ENCODE measurements at places on chromosomes 11 and 22.

GRCh38 chr11:15236559-15236958 is 121.8 kb downstream of the INSC start:
- no peaks in the 10 kb centered on the region for H3K27me3 ChIP-seq
- no peaks in the 10 kb centered on the region for H3K4me1 ChIP-seq
- DNase-seq: no peak

DNA sequence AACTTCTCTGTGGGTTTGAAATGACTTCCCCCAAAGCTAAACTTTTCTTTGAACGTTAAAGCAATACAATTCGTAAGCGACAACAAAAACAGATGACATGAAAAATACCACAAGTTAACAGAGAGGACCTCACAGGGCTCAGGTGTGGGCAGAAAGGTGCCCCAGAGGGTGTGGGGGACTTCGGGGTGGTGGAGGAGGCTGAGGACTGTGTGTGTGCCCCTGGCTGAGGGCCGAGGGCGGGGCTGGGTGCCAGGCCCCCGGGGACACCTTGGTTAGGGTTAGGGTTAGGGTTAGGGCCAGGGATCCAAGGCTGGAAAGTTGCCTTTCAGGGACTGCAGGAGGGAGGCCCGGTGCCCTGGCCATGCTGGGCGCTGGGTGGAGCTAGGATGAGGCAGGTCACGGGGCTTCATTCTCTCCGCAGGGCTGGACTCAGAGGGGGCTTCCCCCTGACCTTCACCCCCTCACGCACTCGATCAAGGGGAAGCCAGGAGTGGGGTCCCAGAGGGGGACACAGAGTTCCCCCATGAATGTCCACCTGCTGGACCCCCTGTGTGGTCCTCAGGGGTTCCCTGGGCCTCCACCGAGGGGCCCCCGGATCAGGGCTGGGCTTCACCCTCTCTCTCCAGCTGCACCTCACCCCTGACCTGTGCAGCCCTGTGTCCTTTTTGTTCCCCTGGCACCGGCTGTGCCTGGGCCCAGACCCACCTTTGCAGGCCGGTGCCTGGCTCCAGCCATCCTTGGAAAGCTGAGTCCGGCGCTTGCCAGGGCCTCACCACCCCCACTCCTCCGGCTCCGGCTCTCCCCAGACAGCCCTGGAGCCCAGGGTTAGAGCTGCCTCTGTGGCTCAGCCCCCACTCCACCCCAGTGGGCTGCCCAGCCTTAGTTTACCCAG is 7.0 kb downstream of the TNNI2 start:
- peak overlapping the region; percentile 81 for H3K4me3 ChIP-seq
- H3K4me1 ChIP-seq: peaks cover 74% of the 10 kb centered on the region

GRCh38 chr11:36577373-36577772 is 9.6 kb downstream of the RAG1 start:
- no peaks in the 10 kb centered on the region for H3K4me1 ChIP-seq
- DNase-seq: no peak
- H3K36me3 ChIP-seq: no peaks in the 10 kb centered on the region
- H3K27me3 ChIP-seq: no peaks in the 10 kb centered on the region
- H3K27ac ChIP-seq: no peak overlapping the region

GRCh38 chr11:8230178-8230859 is 33.4 kb downstream of the LMO1 start:
- H3K4me3 ChIP-seq: no peak overlapping the region
- no peak for DNase-seq
- H3K4me1 ChIP-seq: peaks cover 5% of the 10 kb centered on the region
- no peaks in the 10 kb centered on the region for H3K27me3 ChIP-seq

GRCh38 chr22:36470994-36471331 is 10.5 kb downstream of the TXN2 start:
- peaks cover 31% of the 10 kb centered on the region for H3K36me3 ChIP-seq
- H3K27me3 ChIP-seq: no peaks in the 10 kb centered on the region
- peaks cover 16% of the 10 kb centered on the region for H3K4me1 ChIP-seq
- no peak overlapping the region for H3K4me3 ChIP-seq

- no peaks in the 10 kb centered on the region for H3K4me1 ChIP-seq
- no peak overlapping the region for H3K27ac ChIP-seq
- H3K27me3 ChIP-seq: no peaks in the 10 kb centered on the region
- no peak for DNase-seq
- no peaks in the 10 kb centered on the region for H3K36me3 ChIP-seq
These were observed 32.9 kb downstream of the SCUBE1 start for GRCh38 chr22:43310311-43310710.

GRCh38 chr11:95588821-95589220 is 200.8 kb downstream of the FAM76B start:
- no peak for DNase-seq
- no peak overlapping the region for H3K4me3 ChIP-seq
- no peak overlapping the region for H3K27ac ChIP-seq
- no peaks in the 10 kb centered on the region for H3K36me3 ChIP-seq
- H3K4me1 ChIP-seq: peaks cover 6% of the 10 kb centered on the region
- H3K27me3 ChIP-seq: no peaks in the 10 kb centered on the region

GRCh38 chr11:102307727-102308038 is 9.6 kb upstream of the BIRC3 start:
- no peaks in the 10 kb centered on the region for H3K36me3 ChIP-seq
- DNase-seq: no peak
- peak overlapping the region; percentile 88 for H3K27ac ChIP-seq
- H3K4me1 ChIP-seq: peaks cover 69% of the 10 kb centered on the region
- H3K4me3 ChIP-seq: peak overlapping the region; percentile 43

DNA sequence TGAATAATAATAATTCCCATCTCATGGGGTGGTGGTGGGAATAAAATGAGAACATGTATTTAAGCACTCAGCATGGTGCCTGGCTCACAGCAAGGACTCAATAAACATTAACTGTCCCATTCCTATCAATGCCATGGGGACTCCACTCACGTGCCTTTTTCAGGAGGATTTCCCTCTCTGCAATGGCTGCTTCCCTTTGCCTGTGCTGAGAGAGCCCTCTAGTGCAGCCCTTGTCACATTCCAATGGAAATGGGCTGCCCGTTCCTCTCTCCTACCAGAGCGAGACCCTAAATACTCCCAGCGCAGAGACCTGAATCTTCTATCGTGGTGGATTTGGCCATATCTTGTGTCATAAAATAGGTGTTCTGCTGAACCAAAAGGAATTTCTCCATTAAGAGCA is 621.5 kb upstream of the B3GAT1 start:
- no peaks in the 10 kb centered on the region for H3K27me3 ChIP-seq
- H3K4me1 ChIP-seq: no peaks in the 10 kb centered on the region
- DNase-seq: no peak
- no peak overlapping the region for H3K27ac ChIP-seq
- H3K36me3 ChIP-seq: no peaks in the 10 kb centered on the region

- no peaks in the 10 kb centered on the region for H3K27me3 ChIP-seq
- peaks cover 5% of the 10 kb centered on the region for H3K36me3 ChIP-seq
- H3K4me3 ChIP-seq: no peak overlapping the region
- no peak for DNase-seq
- no peak overlapping the region for H3K27ac ChIP-seq
These were observed 45.6 kb downstream of the PTPRJ start for GRCh38 chr11:48025984-48026340.

DNA sequence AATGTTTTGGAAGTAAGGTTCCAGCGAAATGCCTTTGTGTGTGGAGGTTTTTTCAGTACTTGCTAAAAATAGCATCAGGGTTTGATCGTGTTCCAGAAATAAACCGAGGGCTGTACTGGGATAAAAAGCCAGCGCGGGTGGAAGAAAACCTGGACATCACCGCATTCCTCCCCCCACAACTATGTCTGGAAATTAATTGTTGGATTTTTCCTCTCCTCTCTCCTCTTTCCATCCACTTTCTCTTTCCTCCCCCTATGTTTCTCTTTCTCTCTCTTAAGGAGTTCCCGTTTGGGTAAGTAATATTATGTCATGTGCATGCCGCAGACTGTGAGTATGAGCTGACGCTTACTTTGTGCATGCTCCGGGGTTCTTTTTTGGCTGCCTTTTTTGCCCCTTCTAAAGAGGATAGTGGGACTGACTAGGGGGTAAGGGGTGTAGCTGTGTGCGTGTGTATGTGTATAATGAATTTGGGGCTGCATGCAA is 104.2 kb upstream of the HSD17B12 start:
- no peak overlapping the region for H3K4me3 ChIP-seq
- peaks cover 18% of the 10 kb centered on the region for H3K4me1 ChIP-seq
- H3K36me3 ChIP-seq: no peaks in the 10 kb centered on the region
- no peak overlapping the region for H3K27ac ChIP-seq

GRCh38 chr11:76796511-76797198 is 13.5 kb downstream of the TSKU start:
- no peaks in the 10 kb centered on the region for H3K27me3 ChIP-seq
- H3K27ac ChIP-seq: no peak overlapping the region
- no peaks in the 10 kb centered on the region for H3K36me3 ChIP-seq
- H3K4me3 ChIP-seq: no peak overlapping the region
- H3K4me1 ChIP-seq: peaks cover 10% of the 10 kb centered on the region

GRCh38 chr22:41524809-41525449 is 19.3 kb downstream of the POLR3H start:
- H3K4me1 ChIP-seq: peaks cover 13% of the 10 kb centered on the region
- DNase-seq: peak; percentile 24
- peaks cover 42% of the 10 kb centered on the region for H3K36me3 ChIP-seq
- peak overlapping the region; percentile 63 for H3K27ac ChIP-seq
- H3K27me3 ChIP-seq: no peaks in the 10 kb centered on the region

DNA sequence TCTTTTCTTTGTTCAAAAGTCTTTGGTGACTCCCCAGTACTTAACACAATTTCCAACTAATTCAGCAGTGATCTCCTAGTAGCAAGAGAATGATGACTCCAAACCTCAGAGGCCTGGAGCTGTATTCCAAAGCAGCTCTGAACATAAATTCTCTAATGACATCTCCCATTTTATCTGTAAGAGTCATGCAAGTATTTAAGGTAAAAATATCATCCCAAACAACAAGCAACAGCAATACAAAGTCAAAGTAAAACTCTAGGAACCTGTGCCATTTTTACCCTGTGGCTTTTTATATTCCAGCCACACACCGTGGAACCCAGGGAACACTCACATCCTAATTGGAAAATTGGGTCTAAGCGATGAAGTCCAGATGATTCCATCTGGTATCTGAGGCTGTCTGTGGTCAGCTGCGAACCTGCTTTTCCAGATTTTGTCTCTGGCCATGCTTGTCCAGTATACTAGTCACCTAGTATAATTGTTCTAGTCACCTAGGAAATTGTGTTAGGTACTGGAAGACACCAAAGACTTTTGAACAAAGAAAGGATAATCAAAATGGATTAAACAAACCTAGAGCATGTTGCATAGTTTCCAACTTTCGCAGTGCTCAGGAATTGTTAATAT is 92.3 kb upstream of the SLC25A18 start:
- H3K27me3 ChIP-seq: no peaks in the 10 kb centered on the region
- H3K4me3 ChIP-seq: no peak overlapping the region

GRCh38 chr11:124174001-124174583 is 9.1 kb upstream of the OR10D3 start:
- H3K4me1 ChIP-seq: no peaks in the 10 kb centered on the region
- H3K27ac ChIP-seq: no peak overlapping the region
- no peak overlapping the region for H3K4me3 ChIP-seq
- no peak for DNase-seq
- no peaks in the 10 kb centered on the region for H3K36me3 ChIP-seq
- no peaks in the 10 kb centered on the region for H3K27me3 ChIP-seq

- H3K27ac ChIP-seq: peak overlapping the region; percentile 80
- peaks cover 73% of the 10 kb centered on the region for H3K4me1 ChIP-seq
- no peak for DNase-seq
- peaks cover 9% of the 10 kb centered on the region for H3K36me3 ChIP-seq
- H3K4me3 ChIP-seq: peak overlapping the region; percentile 91
- no peaks in the 10 kb centered on the region for H3K27me3 ChIP-seq
These were observed 2.6 kb downstream of the GRK2 start for GRCh38 chr11:67268962-67269268.

GRCh38 chr11:57406337-57406904 is 16.0 kb upstream of the PRG2 start:
- no peak overlapping the region for H3K27ac ChIP-seq
- no peaks in the 10 kb centered on the region for H3K27me3 ChIP-seq
- H3K4me1 ChIP-seq: no peaks in the 10 kb centered on the region
- DNase-seq: no peak

DNA sequence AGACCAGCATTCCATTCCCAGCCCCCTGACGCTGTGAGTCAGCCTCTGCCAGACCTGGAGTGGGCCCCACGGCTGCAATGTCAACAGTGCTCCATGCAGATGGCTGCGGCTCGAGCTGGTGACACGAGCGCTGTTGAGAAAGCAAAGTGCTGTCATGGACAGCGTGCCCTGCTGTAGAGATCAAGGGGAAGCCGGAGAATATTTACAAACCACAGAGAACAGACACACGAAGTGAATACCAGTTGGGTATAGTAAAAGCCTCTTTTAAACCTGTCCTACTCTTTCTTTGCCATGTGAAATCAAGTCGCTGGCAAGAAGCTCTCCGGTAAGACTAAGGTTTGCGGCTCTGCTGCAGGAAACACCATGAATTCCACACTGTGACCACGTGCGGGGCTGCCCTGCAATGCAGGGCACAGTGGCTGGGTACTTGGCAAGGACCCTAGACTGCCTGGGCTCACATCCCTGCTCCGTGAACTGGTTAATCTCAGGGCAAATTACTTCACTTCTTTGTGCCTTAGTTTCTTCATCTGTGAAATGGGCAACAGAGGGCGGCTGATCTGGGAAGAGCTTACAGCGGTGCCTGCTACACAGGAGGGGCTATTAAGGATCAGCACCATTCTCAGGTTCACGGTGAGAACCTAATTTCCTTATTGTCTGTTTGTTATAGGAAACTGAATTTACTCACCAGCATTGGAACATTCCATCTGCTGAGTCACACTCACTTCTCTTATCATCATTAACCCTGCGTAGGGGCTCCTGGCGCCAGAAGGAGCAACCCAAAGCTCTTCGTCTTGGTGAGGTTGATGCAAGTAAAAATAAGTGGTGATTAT is 27.8 kb upstream of the ELFN2 start:
- peaks cover 3% of the 10 kb centered on the region for H3K36me3 ChIP-seq
- no peaks in the 10 kb centered on the region for H3K4me1 ChIP-seq
- no peak overlapping the region for H3K4me3 ChIP-seq
- DNase-seq: no peak

DNA sequence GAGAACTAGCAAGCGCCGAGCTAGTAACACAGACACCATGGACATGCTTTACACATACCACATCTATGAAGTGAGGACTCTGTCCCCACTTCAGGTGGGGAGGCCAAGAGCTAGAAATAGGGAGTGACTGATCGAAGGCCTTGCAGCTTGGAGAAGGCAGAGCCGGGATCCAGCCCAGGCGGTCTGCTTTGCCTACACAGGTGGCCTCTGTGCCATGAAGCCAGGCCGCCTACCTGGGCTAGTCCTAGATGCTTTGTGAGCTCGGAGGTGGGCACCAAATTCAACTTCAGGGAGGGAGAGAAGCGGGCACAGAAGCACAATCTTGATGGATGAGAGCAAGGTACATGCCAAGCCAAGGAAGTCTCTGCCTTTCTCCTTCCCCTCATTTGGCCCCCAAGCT is 117.2 kb downstream of the TIMP3 start:
- H3K27me3 ChIP-seq: no peaks in the 10 kb centered on the region
- no peaks in the 10 kb centered on the region for H3K4me1 ChIP-seq
- no peak for DNase-seq
- H3K4me3 ChIP-seq: no peak overlapping the region

DNA sequence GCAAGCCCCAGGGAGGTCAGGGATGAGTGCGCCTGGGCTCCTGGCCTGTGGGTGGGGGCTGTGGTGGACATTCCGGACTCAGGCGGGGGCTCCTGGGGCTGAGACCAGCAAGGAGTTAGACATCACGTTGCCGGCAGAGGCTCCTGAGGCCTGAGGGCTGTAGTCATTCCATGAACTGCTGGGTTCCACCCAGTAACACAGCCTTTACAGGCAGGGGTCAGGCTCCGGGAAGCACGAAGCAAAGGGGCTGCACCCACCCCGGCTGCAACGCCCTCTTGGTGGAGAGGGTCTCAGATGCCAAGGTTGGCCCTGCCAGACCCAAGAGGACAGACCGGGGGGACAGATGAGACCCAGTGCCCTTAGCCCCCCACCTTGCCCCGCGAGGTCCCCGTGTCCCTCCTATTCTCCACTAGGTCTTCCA is 9.0 kb downstream of the TNNT3 start:
- no peak overlapping the region for H3K27ac ChIP-seq
- H3K4me3 ChIP-seq: no peak overlapping the region
- DNase-seq: no peak
- no peaks in the 10 kb centered on the region for H3K4me1 ChIP-seq
- no peaks in the 10 kb centered on the region for H3K36me3 ChIP-seq

All from CD4-positive, CD25-positive, alpha-beta regulatory T cell (primary cell).